ENCODE measurements at places on chromosomes 12 and 14. TPM values are rescaled to one million over a fixed set of nuclear protein-coding genes. Genes with fewer than 3 reads are reported as not detected.

Gene PRDM4
- 28.9 TPM for total RNA-seq

Gene AQP6
- total RNA-seq = 0.31 TPM

Gene PTPN6
- total RNA-seq = 13.7 TPM

DNA sequence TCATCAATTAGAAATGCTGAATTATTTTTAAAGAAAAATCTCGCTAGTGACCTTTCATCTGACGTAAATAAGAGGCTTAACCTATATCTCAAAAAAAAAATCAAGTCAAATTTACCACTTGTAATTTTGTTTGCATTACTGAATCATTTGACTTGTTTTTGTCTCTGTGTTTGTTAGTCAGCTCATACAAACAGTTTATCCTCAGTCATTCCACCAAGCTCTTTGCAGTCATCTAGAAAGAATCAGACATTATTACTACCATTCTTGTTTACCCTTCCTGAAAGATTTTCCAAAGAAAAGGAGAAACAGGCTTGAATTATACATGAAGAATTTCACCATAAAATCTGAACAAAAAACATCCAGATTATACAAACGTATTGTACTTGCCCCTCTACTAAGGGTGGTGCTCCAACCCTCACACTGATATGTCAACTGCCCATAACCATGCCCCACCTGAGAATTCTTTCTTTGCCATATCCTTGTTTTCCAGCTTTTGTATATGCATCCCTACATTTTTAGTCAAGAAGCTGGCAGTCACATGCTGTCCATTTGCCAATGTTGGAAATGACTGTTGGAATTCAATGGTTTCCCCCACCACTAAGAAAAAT, 257.2 kb downstream of the PAWR start:
- no peak for DNase-seq

DNA sequence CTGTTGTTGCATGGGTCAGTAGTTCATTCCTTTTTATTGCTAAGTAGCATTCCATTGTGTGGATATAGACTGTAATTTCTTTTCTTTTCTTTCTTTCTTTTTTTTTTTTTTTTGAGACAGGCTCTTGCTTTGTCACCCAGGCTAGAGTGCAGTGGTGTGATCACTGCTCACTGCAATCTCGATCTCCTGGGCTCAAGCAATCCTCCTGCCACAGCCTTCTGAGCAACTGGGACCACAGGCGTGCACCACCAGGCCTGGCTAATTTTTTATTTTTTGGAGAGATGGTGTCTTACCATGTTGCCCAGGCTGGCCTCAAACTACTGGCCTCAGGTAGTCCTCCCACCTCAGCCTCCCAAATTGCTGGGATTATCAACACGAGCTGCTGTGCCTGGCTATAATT, 5.2 kb downstream of the ATP6V0A2 start:
- DNase-seq = no peak

DNA sequence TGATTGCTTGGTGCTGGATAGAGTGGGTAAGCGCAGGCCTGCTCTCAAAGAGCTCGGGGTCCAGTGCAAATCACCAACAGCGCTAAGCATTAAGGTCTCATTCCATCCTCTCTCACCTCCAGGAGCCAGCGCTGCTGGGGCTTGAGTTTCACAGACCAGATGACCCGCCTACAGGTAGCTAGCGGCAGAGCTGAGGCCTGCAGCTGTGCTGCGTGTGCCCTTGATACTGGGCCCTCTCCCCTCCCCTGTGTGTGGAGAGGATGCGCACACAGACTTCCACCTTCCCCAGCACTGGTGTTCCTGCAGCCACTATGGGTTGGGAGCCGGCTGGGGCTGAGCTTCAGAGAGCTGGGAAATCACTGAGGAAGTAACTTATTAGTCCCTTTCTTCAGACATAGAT, 149.9 kb downstream of the CALM1 start:
- no peak for DNase-seq

- DNase-seq = no peak
These were observed 58.7 kb upstream of the C14orf180 start for GRCh38 chr14:104520620-104521410.

GRCh38 chr12:56014205-56014604, 6.6 kb upstream of the IKZF4 start:
- DNase-seq = no peak

DNA sequence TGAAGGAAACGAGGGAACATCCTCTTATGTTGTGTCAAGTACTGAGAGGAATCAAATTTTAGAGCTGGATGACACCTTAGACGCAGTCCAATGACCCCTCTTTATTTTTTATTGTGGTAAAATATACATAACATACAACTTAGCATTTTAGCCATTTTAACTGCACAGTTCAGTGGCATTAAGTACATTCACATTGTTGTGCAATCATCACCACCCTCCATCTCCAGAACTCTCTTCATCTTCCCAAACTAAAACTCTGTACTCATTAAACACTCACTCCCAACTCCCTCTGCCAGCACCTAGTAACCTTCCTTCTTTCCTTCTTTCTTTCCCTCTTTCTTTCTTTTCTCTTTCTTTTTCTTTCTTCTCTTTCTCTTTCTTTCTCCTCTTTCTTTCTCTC, 97.2 kb upstream of the SLC24A4 start:
- no peak for DNase-seq

GRCh38 chr12:70671698-70672097, 34.5 kb upstream of the PTPRB start:
- DNase-seq = no peak

DNA sequence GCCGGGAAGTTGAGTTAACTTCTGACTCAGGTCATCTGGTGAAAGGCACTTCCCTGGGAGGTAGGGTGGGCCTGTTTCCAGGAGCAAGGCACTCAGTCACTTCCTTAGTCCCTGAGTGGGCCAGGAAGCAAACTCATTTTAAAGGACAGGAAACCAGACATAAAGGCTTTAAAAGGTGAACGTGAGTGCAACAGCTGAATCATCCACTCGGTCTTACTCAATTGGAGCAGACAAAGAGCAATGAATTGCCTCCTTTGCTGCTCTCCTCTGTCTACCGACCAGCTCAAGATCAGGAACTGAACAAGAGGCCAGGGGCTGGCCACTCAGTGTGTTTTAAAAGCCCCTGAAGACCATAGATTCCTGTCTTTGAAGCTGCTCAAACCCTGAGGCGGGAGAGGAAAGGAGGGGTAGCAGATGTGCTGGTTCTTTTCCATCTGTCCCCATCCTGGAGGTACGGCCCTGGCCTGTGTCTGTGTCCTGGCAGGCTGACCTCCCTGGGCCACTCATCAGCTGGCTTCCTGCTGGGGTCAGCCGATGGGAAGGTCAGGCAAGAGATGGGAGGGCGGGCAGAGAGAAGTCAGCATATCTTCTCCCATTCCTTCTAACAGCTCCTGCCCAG, 148.9 kb downstream of the PPM1H start:
- peak; percentile 71 for DNase-seq

DNA sequence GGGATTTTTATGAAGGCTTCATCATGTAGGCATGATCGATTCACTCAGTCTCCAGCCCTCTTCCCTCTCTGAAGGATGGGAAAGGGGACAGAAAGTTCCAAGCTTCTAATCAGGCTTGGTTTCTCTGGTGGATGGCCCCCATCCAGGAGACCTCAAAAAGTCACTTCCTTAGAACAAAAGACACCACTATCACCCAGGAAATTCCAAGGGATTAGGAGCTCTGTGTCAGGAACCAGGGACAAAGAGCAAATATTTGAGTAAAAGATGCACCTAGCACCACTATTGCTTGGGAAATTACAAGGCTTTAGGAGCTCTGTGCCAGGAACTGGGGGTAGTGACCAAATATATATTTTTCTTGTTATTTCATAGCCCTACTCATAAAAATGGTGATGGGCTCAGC, 33.6 kb upstream of the TMX1 start:
- DNase-seq = no peak

- peak; percentile 78 for DNase-seq
These were observed 27.9 kb downstream of the ACTN1 start for GRCh38 chr14:68951035-68951797.

DNA sequence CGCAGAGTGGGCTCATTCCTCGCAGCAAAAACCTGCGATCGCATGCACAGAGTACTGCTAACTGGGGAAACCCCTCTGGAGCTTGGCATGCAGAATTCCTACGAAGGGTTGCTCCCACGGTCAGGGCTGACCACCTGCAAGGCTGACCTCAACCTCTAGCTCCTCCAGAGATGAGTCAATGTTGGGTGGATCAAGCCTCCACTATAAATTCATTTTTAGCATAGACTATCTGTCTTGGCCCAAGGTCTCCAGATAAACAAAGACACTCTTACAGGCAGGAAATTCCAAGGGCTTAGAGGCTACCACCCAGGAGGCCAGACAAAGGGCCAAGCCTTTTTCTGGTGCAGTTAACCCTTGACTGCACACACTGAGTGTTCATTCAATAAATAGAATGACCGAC, 296.5 kb downstream of the TMEM132D start:
- DNase-seq = no peak

- DNase-seq = no peak
These were observed 26.3 kb downstream of the KRT18 start for GRCh38 chr12:52975204-52975603.

DNA sequence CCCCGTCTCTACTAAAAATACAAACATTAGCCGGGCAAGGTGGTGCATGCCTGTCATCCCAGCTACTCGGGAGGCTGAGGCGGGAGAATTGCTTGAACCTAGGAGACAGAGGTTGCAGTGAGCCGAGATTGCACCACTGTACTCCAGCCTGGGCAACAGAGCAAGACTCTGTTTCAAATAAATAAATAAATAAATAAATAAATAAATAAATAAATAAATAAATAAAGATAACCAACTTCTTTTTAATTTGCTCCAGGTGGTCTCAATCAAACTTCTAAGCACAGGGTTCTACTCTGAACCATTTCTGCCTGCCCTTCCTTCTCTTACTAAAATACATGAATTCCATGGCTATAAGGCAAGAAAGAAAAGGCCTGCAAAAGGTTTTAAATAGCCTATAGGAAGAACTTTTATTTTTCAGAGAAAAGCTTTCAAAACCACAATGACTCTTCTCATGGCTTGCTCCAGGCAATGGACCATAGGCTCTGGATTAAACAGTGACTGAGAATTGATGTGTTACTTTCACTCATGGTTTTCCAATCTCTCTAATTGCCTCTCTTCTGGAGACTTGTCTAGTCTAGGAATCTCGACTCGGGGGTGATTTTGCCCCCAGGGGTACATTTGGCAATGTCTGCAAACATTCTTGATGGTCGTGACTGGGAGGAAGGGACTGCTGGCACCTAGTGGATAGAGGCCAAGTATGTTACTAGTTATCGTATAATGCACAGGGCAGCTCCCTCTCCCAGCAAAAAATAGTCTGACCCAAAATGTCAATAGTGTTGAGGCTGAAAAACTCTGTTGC, 14.4 kb downstream of the IGF1 start:
- DNase-seq = no peak
